ENCODE measurements at places on chromosomes 12 and 14. TPM values are rescaled to one million over a fixed set of nuclear protein-coding genes. Genes with fewer than 3 reads are reported as not detected.

DNA sequence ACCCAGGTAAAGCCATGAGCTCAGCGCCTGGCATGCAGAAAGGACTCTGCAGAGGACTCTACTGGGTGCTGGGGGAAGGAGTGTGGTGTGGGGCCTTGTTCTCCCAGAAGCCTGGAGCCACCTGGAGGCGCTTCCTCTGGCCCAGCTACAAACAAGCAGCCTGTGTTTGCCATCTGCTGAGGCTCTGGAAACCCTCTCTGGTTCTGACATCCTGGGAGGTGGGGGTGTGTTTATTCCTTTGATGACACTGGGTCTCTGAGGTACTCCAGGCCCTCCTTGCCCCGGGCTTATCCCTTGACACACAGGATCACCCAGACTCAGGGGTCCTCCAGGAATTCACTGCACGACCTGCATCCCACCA, 44.9 kb downstream of the RNF34 start:
- H3K4me3 ChIP-seq = no peak overlapping the region
- H3K27ac ChIP-seq = peak overlapping the region; percentile 91
- peaks cover 9% of the 10 kb centered on the region for H3K4me1 ChIP-seq
- no peak for DNase-seq

DNA sequence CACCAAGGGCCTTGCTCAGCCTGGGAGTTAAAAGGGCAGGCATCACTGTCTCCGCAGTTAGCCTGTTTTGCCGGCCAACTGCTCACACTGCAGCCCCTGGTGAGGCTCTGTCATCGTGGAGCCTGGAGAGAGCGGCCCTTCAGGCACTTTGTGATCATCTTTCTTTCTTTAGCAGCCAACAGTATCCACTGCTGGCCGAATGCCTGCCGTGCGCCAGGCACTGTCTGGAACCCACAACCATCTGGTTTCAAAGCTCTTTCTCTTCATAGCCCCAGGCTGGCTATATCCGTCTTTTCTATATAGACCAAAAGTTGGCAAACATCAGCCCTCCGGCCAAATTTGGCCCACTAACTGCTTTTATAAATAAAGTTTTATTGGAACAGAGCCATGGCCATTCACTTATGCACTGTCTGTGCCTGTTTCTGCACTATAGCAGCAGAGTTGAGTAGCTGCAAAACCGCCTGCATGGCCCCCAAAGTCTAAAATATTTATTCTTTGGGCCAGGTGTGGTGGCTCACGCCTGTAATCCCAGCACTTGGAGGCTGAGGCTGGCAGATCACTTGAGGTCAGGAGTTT, 29.5 kb downstream of the SLC8B1 start:
- no peak overlapping the region for H3K27ac ChIP-seq
- peaks cover 25% of the 10 kb centered on the region for H3K4me1 ChIP-seq
- H3K27me3 ChIP-seq = no peaks in the 10 kb centered on the region
- H3K4me3 ChIP-seq = no peak overlapping the region
- no peak for DNase-seq

GRCh38 chr14:23097786-23098185, 2.5 kb downstream of the C14orf119 start:
- H3K4me3 ChIP-seq = no peak overlapping the region
- peaks cover 46% of the 10 kb centered on the region for H3K4me1 ChIP-seq
- H3K27me3 ChIP-seq = no peaks in the 10 kb centered on the region
- no peak for DNase-seq
- H3K27ac ChIP-seq = peak overlapping the region; percentile 47

DNA sequence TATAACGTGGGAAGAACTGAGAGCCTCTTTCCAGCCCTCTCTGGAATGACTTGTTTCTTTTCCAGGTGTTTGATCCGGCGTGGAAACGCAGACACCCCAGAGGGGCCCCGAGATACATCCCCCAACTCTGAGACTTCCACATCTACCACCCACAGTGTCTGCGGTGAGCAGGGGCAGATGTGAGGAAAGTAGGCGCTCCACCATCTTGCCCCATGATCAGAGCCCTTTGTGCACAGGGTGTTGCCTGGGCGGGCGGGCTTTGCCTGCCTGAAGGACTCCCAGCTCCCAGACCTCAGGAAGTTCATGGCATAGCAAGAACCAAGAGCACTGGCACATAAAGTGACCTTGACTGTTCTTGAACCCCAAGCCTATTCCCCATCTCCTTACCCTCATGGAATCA, 2.8 kb downstream of the CARMIL3 start:
- peaks cover 24% of the 10 kb centered on the region for H3K4me1 ChIP-seq
- H3K4me3 ChIP-seq = no peak overlapping the region
- H3K27ac ChIP-seq = no peak overlapping the region
- no peak for DNase-seq
- H3K27me3 ChIP-seq = no peaks in the 10 kb centered on the region
- H3K36me3 ChIP-seq = no peaks in the 10 kb centered on the region

KRT79 gene
- total RNA-seq = not detected

DNA sequence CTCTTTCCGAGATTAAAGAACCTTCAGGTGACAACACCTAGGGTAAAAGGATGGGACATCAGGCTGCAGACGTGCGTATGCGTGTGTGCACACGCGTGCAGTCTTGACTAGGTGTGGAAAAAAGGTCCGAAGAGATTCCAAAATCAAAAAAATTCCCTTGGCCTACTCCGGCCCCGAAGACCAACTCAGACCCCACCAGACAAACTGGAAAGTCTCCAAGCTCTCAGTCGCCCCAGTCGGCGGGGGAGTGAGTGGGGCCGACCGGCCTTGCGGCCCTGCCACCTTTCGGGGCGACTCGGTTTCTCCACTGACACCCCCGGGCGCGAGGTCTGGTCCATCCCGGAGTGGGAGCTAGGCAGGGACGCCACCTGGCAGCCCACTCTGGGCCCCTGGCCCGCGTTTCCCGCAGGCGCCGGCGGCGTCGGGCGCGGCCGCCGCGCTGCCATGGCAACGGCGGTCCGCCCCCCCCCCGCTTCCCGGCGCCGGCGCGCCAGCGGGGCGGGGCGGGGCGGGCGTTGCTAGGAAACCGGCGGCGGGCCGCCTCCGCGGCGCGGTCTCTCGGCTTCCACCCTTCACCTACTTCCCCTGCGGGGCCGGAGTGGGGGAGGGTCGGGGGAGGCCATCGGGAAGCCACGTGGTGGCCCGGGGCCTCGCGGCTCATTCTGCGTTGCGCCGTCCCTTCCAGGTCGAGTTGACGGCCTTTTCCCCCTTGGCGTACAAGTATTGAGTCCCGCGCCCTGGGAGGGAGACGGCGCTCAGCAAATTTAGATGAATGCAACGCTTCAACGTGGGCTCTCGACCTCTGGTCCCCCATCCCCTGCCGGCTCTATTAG, 253.1 kb downstream of the EFCAB11 start:
- H3K36me3 ChIP-seq = peaks cover 19% of the 10 kb centered on the region
- H3K27me3 ChIP-seq = peaks cover 39% of the 10 kb centered on the region
- H3K27ac ChIP-seq = no peak overlapping the region

GRCh38 chr12:12582895-12583303, 20.2 kb upstream of the DUSP16 start:
- DNase-seq = no peak
- no peak overlapping the region for H3K27ac ChIP-seq
- H3K27me3 ChIP-seq = no peaks in the 10 kb centered on the region
- H3K4me3 ChIP-seq = no peak overlapping the region

- no peak overlapping the region for H3K27ac ChIP-seq
- peaks cover 82% of the 10 kb centered on the region for H3K27me3 ChIP-seq
- H3K4me1 ChIP-seq = peaks cover 15% of the 10 kb centered on the region
- no peaks in the 10 kb centered on the region for H3K36me3 ChIP-seq
- no peak for DNase-seq
Measured at GRCh38 chr12:57725851-57726150, 12.7 kb downstream of the AGAP2 start.

DNA sequence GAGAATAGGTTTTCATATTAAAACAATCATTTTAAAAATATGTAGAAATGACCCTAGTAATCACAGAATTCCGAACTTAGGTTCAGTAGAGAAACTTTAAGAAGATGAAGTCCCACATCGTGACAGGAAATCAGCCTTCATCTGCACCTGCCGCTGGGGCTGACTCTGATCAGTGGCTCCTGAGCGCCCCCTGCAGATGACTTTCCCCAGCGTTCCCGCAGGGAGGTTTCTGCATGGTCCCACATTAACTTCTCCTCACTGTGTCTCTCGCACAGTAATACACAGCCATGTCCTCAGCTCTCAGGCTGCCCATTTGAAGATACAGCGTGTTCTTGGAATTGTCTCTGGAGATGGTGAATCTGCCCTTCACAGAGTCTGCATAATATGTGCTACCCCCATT, 1131.1 kb downstream of the TMEM121 start:
- peaks cover 4% of the 10 kb centered on the region for H3K27me3 ChIP-seq
- H3K4me3 ChIP-seq = no peak overlapping the region
- no peak for DNase-seq
- no peaks in the 10 kb centered on the region for H3K4me1 ChIP-seq
- no peak overlapping the region for H3K27ac ChIP-seq

MAP3K9 gene
- 28.0 TPM for total RNA-seq

- peaks cover 15% of the 10 kb centered on the region for H3K4me1 ChIP-seq
- no peak overlapping the region for H3K27ac ChIP-seq
- DNase-seq = no peak
Measured at GRCh38 chr14:104665657-104666522, 23.5 kb upstream of the INF2 start.

DNA sequence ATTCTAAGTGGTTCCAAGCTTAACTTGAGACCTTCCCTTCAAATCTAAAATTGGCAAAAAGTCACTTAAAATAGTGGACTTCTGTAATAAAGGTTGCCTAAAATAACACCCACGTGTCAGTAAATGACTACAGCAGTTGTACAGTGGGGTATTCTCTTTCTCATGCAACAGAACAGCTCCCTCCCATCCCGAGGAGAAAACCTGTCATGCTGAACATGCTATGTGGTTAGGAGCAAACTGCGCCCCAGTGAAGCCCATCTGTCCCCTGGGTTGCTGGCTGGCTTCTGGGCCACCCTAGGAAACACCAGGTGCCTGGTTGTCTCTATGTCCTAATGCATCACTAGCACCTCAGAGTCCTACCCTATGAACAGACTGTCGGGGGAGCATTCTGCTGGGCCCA, 2.7 kb downstream of the BTBD6 start:
- H3K27me3 ChIP-seq = no peaks in the 10 kb centered on the region
- H3K4me1 ChIP-seq = peaks cover 5% of the 10 kb centered on the region
- no peak overlapping the region for H3K27ac ChIP-seq

CELA1 gene
- not detected for total RNA-seq
